ENCODE measurements at places on chromosomes 5 and 9.

DNA sequence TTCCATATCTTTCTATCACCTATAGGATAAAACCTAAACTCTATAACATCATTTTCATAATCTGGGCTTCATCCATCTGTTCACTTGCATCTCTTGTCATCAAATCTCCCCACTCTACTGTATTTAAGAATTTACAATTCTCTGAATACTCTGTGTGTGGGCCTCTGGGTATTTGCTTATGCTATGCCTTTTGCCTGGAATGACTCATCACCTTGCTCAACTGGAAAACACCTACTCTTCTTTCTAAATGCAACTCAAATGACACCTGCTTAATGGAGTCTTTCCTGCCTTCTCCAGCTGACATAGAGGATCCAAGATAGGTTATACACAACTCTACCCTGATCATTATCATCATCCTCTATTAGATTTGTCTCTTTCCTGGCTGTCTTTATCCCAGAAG is 421.7 kb downstream of the SPATA31D1 start:
- DNase-seq: peak; percentile 49

- DNase-seq: no peak
Observed at GRCh38 chr5:62066761-62067277, 239.2 kb upstream of the KIF2A start.

GRCh38 chr5:16815432-16815831 is 120.7 kb downstream of the MYO10 start:
- no peak for DNase-seq

DNA sequence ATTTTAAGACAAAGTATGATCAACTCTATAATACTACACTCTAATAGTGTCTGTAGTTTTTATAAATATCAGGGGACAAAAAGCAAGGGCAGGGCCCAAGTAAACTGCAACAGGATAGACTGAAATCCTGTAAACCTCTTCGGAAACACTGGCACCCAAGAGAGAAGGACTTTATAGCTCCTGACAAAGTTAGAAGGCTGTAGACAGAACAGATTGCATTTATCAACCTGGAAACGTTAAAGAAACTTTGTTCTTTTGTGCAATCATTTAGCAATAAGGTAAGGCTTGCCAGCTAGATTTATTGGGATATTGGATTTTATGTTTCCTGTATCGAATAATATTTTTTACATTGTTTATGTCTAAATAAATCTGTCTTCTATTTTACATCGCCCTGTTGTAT is 91.8 kb upstream of the MAN2A1 start:
- no peak for DNase-seq
